GM23248 (cell line): ENCODE measurements at places on chromosomes 5 and 9.
A peak's percentile ranks its signal among the peaks of the same experiment; 100 is the strongest.

- peak; percentile 65 for DNase-seq
These were observed 73.5 kb downstream of the NR6A1 start for GRCh38 chr9:124697326-124698200.

GRCh38 chr5:147507480-147508126, 2.3 kb downstream of the DPYSL3 start:
- peak; percentile 90 for DNase-seq

DNA sequence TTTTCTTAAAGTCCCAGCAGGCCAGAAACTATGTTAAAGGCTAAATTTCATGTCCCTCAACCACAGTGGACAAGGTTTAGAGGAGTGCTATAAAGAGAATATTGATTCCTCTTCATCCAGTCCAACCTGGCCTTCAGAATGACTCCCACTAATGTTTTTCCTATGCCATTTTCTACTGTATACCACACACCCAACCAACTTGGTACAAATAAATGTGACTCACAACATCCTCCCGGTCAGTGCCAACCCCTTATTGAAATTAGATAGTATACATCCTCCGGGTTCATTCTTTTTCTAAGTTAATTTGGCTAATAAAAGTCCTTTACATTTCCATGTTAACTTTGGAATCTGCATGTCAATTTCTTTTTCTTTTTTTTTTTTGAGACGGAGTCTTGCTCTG, 215.1 kb downstream of the TSSK1B start:
- DNase-seq, result no peak

DNA sequence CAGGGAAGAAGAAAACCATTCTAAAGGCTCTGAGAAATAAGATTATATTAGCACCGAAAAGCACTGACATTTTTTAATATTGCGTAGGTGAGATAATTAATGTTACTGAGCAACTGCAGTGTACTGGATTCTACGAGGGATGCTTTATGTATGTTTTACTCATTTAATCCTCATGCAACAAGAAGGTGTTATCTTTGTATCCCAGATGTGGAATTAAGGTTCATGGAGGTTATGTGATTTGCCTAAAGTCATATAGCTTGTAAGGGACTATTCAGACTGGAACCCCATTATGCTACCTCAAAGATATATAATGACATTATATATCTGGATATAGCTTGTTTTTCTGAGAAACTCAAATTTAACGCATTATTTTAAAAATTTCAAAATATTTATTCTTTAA, 2.5 kb downstream of the FBXO4 start:
- DNase-seq, result no peak

DNA sequence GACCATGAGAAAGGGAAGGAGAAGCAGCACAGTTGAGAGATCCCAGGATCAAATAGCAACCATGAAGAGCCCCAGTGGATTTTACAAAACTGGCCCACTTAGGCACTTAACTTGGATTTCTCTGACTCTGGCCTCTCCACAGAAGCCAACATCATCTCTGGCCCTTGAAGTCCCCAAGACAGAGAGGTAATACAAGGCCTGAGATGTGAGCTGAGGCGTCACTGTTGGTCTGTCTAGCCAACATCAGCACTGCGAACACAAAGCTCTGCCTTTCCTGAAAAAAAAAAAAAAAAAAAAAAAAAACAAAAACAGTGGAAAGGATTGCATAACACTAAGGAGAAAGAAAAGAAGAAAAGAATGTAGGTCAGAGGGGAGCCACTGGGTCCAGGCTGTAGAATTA, 378.3 kb downstream of the BRINP1 start:
- DNase-seq, result no peak

- no peak for DNase-seq
These were observed 72.5 kb upstream of the UBTD2 start for GRCh38 chr5:172356047-172356446.

GRCh38 chr9:115442054-115442453, 324.1 kb upstream of the TNC start:
- DNase-seq, result peak; percentile 32

GRCh38 chr5:2566284-2566683, 185.2 kb downstream of the IRX2 start:
- DNase-seq, result no peak

GRCh38 chr5:180823940-180824629, 21.5 kb upstream of the MGAT1 start:
- no peak for DNase-seq

GRCh38 chr5:16921211-16921610, 14.9 kb downstream of the MYO10 start:
- DNase-seq, result no peak

DNA sequence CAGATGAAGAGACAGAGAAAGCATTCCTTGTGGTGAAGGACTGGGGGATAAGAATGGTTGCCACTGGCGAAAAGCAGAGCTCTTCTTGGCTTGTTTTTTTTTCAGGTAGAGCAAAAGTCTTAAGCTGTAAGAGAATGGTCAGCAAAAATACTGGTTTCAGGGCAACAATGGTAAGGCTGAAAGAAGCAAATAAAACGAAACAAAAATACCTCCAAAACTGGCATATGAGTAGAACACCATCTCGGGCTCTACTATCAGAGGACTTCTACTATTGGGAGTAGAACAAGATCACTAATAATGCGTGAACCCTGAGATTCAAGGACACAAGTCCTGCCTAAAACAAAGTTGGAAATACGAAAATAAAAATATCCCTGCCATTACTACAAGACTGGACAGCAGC, 1823.2 kb upstream of the CDH6 start:
- DNase-seq, result no peak
